ENCODE measurements at places on chromosomes 4 and X. TPM values are rescaled to one million over a fixed set of nuclear protein-coding genes. Genes with fewer than 3 reads are reported as not detected.

GRCh38 chrX:39016556-39016955, 215.3 kb downstream of the MID1IP1 start:
- H3K36me3 ChIP-seq: no peaks in the 10 kb centered on the region
- no peak overlapping the region for H3K27ac ChIP-seq
- peaks cover 8% of the 10 kb centered on the region for H3K4me1 ChIP-seq
- H3K27me3 ChIP-seq: peaks cover 8% of the 10 kb centered on the region
- no peak overlapping the region for H3K4me3 ChIP-seq

DNA sequence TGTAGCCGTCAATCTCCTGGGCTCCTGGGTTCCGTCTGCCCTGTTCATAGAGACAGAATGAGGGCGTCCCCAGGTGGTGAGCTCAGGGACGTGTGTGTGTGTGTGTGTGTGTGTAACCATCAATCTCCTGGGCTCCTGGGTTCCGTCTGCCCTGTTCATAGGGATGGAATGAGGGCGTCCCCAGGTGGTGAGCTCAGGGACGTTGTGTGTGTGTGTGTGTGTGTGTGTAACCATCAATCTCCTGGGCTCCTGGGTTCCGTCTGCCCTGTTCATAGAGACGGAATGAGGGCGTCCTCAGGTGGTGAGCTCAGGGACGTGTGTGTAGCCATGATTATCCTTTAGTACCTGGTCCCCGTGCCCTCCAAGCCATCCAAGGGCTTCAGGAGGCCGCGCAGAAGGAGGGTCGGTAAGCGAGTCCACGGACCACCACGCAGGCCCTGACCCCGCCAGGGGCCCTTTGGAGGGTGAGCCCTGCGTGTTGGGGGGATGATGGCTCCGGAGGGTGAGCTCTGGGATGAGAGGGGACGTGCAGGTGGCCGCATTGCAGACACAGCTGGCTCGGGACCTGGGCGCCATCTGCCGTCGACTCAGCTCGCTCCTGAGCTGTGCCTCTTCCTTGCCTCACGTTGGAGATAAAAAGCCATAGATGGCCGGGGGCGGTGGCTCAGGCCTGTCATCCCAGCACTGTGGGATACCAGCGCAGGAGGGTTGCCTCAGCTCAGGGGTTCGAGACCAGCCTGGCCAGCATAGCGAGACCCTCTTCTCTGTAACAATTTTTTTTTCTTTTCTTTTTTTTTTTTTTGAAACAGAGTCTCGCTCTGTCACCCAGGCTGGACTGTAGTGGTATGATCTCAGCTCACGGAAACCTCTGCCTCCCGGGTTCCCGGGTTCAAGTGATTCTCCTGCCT, 5.4 kb upstream of the GTPBP6 start:
- no peak overlapping the region for H3K4me3 ChIP-seq
- H3K27me3 ChIP-seq: no peaks in the 10 kb centered on the region
- DNase-seq: no peak
- peaks cover 4% of the 10 kb centered on the region for H3K36me3 ChIP-seq
- H3K4me1 ChIP-seq: peaks cover 26% of the 10 kb centered on the region

DNA sequence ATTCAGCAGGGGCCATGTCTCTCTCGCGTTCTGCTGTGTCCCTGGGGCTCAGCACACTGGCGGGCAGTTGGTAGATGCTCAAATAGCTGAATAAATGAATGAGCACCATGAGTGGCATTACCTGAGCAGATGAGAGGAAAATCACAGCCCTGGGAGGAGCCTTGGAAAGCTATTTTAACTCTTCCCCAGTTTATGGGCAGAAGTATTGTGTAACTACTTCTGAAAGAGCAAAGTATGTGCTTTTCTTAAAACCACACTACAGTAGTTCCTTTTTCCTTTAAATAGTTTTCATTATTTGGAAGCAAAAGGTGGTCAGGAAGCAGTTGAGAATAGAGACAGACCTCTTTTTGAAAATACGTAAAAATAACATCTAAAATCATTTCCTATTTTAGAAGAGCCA, 3.0 kb upstream of the PLAC1 start:
- H3K36me3 ChIP-seq: no peaks in the 10 kb centered on the region
- peaks cover 2% of the 10 kb centered on the region for H3K27me3 ChIP-seq
- no peaks in the 10 kb centered on the region for H3K4me1 ChIP-seq
- DNase-seq: no peak

- no peak overlapping the region for H3K4me3 ChIP-seq
- no peak overlapping the region for H3K27ac ChIP-seq
- no peaks in the 10 kb centered on the region for H3K4me1 ChIP-seq
- H3K36me3 ChIP-seq: no peaks in the 10 kb centered on the region
- H3K27me3 ChIP-seq: no peaks in the 10 kb centered on the region
These were observed 500.7 kb downstream of the ZNF674 start for GRCh38 chrX:46044486-46044885.

DNA sequence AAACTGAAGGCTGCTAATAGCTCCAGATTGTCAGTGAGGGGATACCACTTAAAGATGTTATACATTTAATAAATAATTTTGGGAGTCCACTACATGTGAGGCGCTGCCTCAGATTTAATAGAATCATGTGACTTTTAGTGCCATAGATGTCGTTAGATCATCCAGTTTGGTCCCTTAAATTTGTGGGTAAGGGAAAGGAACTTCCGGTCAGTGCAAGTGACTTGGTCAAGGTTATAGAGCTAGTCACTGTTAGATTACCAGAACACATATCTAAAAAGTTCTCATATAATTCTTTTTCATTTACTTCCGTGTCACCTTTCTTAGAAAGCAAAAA, 529 bp upstream of the UBA6 start:
- H3K27me3 ChIP-seq: no peaks in the 10 kb centered on the region
- peak overlapping the region; percentile 76 for H3K27ac ChIP-seq
- no peaks in the 10 kb centered on the region for H3K36me3 ChIP-seq
- H3K4me1 ChIP-seq: peaks cover 6% of the 10 kb centered on the region
- H3K4me3 ChIP-seq: peak overlapping the region; percentile 91

DNA sequence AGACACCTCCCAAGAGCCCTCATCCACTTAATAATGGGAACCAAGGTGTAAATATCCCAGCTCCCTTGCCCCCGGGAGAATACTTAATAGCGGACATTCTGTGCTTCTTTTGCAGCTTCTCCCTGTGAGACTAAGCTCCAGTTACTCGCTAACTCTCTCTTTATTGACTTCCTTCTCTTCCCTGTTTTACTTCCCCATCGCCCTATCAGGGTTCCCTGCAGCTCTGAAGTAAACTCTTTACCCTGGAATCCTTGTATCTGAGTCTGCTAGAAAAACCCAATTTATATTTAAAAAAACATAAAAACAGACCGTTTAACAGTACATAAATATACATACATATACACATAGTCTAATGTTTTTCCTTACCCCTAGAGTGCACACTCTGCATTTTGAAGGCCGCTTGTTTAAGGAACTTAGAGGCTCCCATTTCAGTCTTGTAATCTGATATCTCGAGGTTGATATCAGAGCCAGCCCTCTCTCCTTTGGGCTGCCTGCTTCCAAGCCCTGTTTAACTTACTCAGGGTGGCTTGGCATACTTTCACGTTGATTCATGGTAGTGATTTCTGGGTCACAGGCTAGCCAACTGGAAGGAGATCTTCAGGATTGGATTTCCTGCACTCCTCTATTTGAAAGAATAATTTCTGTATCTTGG, 177.4 kb upstream of the SCML1 start:
- no peaks in the 10 kb centered on the region for H3K4me1 ChIP-seq
- no peak overlapping the region for H3K4me3 ChIP-seq
- DNase-seq: no peak
- no peaks in the 10 kb centered on the region for H3K36me3 ChIP-seq
- peaks cover 32% of the 10 kb centered on the region for H3K27me3 ChIP-seq

DNA sequence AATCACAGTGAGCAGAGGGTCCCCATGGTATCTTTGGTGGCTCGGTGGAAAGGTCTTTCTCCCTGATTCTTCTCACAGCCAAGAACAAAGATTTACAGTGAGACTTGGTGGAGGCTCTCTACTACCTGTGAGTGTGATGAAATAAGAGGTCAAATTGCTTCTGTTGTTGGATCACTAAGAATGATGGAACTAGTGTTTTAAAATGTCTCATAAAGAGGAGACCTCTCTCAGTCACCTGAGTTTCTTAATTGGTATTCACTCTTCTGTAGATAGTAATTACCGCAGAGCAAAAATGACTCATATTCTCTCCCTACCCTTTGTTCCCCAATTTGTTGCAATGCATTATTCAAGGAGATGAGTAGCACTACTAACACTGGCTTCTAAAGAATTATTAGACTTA, 100.9 kb upstream of the TBC1D9 start:
- no peaks in the 10 kb centered on the region for H3K27me3 ChIP-seq
- H3K4me3 ChIP-seq: no peak overlapping the region
- no peaks in the 10 kb centered on the region for H3K4me1 ChIP-seq
- no peak for DNase-seq

GRCh38 chr4:185839770-185840169, 27.8 kb upstream of the SORBS2 start:
- no peak for DNase-seq
- no peaks in the 10 kb centered on the region for H3K27me3 ChIP-seq
- H3K27ac ChIP-seq: peak overlapping the region; percentile 82
- peaks cover 16% of the 10 kb centered on the region for H3K4me1 ChIP-seq

- no peak for DNase-seq
- H3K4me3 ChIP-seq: no peak overlapping the region
- no peak overlapping the region for H3K27ac ChIP-seq
- no peaks in the 10 kb centered on the region for H3K36me3 ChIP-seq
- H3K4me1 ChIP-seq: no peaks in the 10 kb centered on the region
- H3K27me3 ChIP-seq: no peaks in the 10 kb centered on the region
These were observed 9.7 kb upstream of the TMEM165 start for GRCh38 chr4:55386073-55386472.

DNA sequence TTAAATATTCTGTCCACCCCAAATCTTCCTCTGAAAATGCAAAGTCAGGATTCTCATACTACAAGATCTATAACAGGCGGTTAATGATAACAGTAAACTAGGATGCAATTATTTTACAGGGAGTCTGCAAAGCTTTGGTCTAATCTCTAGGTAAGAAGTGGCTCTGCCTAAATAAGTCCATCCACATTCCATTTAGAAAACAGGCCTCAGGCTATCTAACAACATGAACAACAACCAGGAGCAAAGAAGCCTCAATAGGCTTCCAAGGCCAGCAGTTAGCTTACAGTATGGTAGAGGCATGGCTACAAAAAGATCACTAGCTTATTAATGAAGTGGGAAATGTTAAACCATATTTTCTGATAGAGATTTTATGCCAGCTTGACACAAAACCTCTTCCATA, 6.4 kb downstream of the MAB21L2 start:
- H3K4me3 ChIP-seq: no peak overlapping the region
- no peaks in the 10 kb centered on the region for H3K36me3 ChIP-seq
- no peak overlapping the region for H3K27ac ChIP-seq
- no peak for DNase-seq

DNA sequence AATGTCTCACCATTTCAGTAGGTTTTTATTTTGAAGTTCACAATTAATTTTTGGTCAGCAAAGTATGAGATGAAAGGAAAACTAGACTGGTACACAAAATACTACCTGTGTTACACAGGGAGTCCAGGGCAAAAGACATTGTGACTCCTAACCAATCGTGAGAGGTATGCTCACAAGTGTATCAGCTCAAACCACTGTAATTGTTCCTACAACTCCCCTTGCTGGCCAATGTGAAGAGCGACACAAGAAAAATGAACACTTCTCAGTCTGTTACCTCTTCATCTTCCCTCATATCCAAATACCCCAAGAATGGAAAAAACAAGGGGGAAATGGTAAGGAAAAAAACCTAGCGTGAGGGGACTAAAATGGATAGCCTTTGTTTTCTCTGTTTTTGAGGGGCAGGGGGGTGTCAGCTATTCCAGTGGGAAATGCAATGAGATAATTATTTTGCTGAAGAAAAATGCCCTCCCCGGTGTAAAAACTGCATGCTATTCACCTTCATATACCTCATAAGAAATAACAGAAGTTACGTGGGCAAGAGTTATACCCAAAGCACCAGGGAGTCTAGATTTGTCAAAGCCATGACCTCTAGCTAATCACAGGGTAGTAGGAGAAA, 30.6 kb upstream of the NSUN7 start:
- H3K27me3 ChIP-seq: no peaks in the 10 kb centered on the region
- H3K4me1 ChIP-seq: no peaks in the 10 kb centered on the region
- no peaks in the 10 kb centered on the region for H3K36me3 ChIP-seq
- no peak for DNase-seq
- H3K4me3 ChIP-seq: no peak overlapping the region

GRCh38 chr4:145289403-145290076, 109.2 kb upstream of the OTUD4 start:
- H3K27ac ChIP-seq: no peak overlapping the region
- no peaks in the 10 kb centered on the region for H3K36me3 ChIP-seq
- no peak overlapping the region for H3K4me3 ChIP-seq
- no peaks in the 10 kb centered on the region for H3K4me1 ChIP-seq

GRCh38 chr4:79747252-79747651, 325.8 kb downstream of the ANTXR2 start:
- H3K36me3 ChIP-seq: no peaks in the 10 kb centered on the region
- H3K4me1 ChIP-seq: no peaks in the 10 kb centered on the region
- H3K27me3 ChIP-seq: no peaks in the 10 kb centered on the region
- no peak overlapping the region for H3K27ac ChIP-seq
- no peak for DNase-seq
- no peak overlapping the region for H3K4me3 ChIP-seq

DNA sequence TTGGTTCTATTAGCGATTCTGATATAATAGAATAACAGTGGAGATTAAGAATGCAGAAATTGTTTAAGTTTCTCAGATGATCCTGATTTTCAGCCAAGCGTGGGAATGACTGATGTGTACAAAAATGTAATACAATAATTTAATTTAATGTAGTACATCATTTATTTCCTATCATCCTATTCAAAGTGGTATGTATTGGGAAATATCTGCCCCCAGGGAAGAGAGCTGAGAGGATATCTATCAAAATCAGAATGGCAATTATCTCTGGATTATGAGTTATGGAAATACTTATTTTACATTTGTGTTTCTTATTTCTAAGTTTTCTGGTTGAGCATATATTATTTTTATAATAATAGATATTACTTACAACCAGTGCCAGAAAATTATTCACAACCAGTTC, 3.9 kb downstream of the FABP2 start:
- H3K4me1 ChIP-seq: no peaks in the 10 kb centered on the region
- no peaks in the 10 kb centered on the region for H3K36me3 ChIP-seq
- no peaks in the 10 kb centered on the region for H3K27me3 ChIP-seq
- no peak overlapping the region for H3K4me3 ChIP-seq
- H3K27ac ChIP-seq: no peak overlapping the region

GRCh38 chr4:87497159-87497558, 32.0 kb downstream of the SPARCL1 start:
- H3K27ac ChIP-seq: no peak overlapping the region
- H3K36me3 ChIP-seq: peaks cover 3% of the 10 kb centered on the region
- DNase-seq: no peak
- H3K27me3 ChIP-seq: no peaks in the 10 kb centered on the region
- no peak overlapping the region for H3K4me3 ChIP-seq
- H3K4me1 ChIP-seq: peaks cover 6% of the 10 kb centered on the region

SLC9A7 gene
- total RNA-seq: 15.4 TPM

LPAR4 gene
- 12.6 TPM for total RNA-seq

SHROOM3 gene
- total RNA-seq: 21.4 TPM

GATA1 gene
- total RNA-seq: 0.59 TPM

FGF13 gene
- total RNA-seq: 32.0 TPM

ZNF711 gene
- 53.1 TPM for total RNA-seq

TACC3 gene
- total RNA-seq: 10.5 TPM

STOX2 gene
- 38.7 TPM for total RNA-seq

Measured in spinal cord (tissue), 10 donors.